ENCODE measurements at places on chromosomes 13 and 19.

DNA sequence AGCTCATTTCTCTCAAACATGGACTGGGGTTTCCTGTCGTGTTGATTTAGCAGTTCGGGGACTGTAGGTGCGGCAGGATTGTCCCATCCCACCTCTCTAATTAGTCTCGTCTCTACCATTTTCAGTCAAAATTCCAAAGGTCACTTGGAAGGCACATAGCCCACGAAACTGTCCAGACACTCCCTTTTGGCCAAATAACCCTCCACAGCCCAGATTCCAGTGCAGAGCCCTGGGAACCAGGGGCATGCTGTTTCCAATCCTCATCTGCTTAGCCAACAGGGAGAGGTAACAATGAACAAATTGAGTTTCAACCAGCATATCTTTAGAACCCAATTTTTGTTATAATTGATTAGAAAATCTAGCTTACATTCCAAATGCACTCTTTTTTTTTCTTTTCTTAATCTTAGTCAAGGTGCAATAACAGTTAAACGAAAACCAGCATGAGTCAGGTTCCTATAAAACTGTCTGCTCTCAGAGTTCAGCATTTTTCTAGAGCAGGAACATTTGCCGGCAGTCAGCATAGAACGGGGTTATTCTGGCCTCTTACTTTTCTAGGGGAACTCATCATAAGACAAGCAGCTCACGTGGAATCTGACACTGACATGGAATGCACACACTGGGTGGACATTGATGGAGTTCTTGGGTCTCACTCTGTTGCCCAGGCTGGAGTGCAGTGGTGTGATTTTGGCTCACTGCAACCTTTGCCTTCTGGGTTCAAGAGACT is 14.4 kb upstream of the CEBPA start:
- no peak for DNase-seq
- no peaks in the 10 kb centered on the region for H3K27me3 ChIP-seq
- H3K4me1 ChIP-seq, result no peaks in the 10 kb centered on the region
- H3K4me3 ChIP-seq, result no peak overlapping the region
- peak overlapping the region; percentile 81 for H3K27ac ChIP-seq

- no peak overlapping the region for H3K27ac ChIP-seq
- no peak overlapping the region for H3K4me3 ChIP-seq
- H3K27me3 ChIP-seq, result no peaks in the 10 kb centered on the region
- DNase-seq, result peak; percentile 85
Observed at GRCh38 chr19:2345794-2346663, 14.0 kb upstream of the TMPRSS9 start.

- no peaks in the 10 kb centered on the region for H3K27me3 ChIP-seq
- DNase-seq, result no peak
- H3K27ac ChIP-seq, result no peak overlapping the region
- no peaks in the 10 kb centered on the region for H3K4me1 ChIP-seq
- no peak overlapping the region for H3K4me3 ChIP-seq
Observed at GRCh38 chr13:25833761-25834160, 218.1 kb downstream of the SHISA2 start.

DNA sequence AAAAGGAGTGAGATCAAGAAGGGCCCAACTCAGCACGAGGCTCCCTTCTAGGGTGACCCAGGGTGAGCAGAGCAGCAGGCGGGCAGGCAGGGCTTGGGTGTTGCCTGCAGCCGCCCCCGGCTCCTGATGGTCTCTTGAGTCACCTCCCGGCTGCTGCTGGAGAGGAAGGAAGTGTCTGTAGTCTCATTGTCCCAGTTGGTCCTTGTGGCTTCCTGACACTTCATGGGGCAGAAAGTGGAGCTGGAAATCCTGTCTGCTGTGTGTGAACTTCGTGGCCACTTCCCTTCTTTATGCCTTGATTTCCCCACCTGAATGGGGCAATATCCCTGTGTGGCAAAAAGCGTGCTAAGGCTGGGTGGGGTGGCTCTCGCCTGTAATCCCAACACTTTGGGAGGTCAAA is 2.5 kb downstream of the MAP1S start:
- no peak overlapping the region for H3K27ac ChIP-seq
- H3K4me1 ChIP-seq, result peaks cover 8% of the 10 kb centered on the region
- DNase-seq, result no peak
- H3K4me3 ChIP-seq, result no peak overlapping the region
- no peaks in the 10 kb centered on the region for H3K36me3 ChIP-seq

- no peaks in the 10 kb centered on the region for H3K27me3 ChIP-seq
- H3K36me3 ChIP-seq, result no peaks in the 10 kb centered on the region
- H3K4me1 ChIP-seq, result no peaks in the 10 kb centered on the region
- H3K4me3 ChIP-seq, result no peak overlapping the region
Observed at GRCh38 chr13:48561466-48562235, 28.8 kb upstream of the RCBTB2 start.

- no peak within 1 kb of the TSS for H3K4me3 ChIP-seq
- H3K27ac ChIP-seq, result no peak within 1 kb of the TSS
- H3K4me1 ChIP-seq, result no peaks in the 10 kb centered on the region
- no peaks in the 10 kb centered on the region for H3K27me3 ChIP-seq
- no peaks in the 10 kb centered on the region for H3K36me3 ChIP-seq
- DNase-seq, result no peak
Observed at GRCh38 chr19:9107375-9107774, at the start of gene OR7G2. Gene OR7G2, minus strand, starts transcription at chr19:9107475. Its CDS starts 4,232 bp downstream, at chr19:9103243.

- H3K4me1 ChIP-seq, result no peaks in the 10 kb centered on the region
- no peaks in the 10 kb centered on the region for H3K27me3 ChIP-seq
- H3K4me3 ChIP-seq, result no peak overlapping the region
- no peak overlapping the region for H3K27ac ChIP-seq
Observed at GRCh38 chr13:74554569-74555275, 420.5 kb upstream of the KLF12 start.

DNA sequence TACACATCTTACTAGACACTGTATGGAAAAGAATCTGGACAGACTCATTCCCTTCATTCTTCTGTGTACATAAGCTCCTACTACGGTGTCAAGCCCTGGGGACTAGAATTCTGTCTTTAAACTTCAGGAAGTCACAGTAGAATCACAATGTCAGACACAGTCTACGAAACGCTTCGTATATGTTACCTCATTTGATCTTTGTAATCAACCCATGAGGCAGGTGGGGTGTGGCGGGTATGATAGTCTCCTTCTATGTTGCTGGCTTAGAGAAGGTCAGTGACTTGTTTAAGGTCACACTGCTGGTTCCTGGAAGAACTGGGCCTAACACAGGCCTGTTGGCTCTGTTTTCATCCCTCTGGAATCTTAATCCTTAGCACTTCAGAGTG is 32.2 kb upstream of the TPT1 start:
- H3K27ac ChIP-seq, result peak overlapping the region; percentile 77
- H3K27me3 ChIP-seq, result no peaks in the 10 kb centered on the region
- H3K36me3 ChIP-seq, result no peaks in the 10 kb centered on the region

Data from Peyer's patch (tissue), 4 donors.